ENCODE measurements at places on chromosomes 7 and 10.

- DNase-seq: no peak
Observed at GRCh38 chr10:36943544-36943943, 181.9 kb upstream of the ANKRD30A start.

DNA sequence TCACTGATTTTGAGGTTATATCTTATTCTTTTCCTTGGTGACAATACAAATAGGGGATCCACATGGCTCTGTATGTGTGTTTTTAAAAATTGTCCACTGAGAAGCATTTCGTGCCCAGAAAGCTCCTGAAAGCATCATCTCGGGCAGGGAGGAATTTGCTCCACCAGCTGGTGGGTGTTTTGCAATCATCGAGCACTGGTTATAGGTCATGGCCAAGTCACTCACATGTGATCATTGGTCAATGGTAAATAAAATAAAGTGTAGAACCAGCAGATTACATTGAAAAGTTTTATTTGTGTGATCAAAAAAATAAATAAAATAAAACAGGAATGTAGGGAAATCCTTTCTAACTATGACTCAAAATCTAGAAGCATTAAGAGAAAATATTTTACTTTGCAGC, 23.0 kb upstream of the SNX13 start:
- DNase-seq: no peak

- no peak for DNase-seq
Observed at GRCh38 chr7:151459726-151460473, 20.0 kb upstream of the CRYGN start.

DNA sequence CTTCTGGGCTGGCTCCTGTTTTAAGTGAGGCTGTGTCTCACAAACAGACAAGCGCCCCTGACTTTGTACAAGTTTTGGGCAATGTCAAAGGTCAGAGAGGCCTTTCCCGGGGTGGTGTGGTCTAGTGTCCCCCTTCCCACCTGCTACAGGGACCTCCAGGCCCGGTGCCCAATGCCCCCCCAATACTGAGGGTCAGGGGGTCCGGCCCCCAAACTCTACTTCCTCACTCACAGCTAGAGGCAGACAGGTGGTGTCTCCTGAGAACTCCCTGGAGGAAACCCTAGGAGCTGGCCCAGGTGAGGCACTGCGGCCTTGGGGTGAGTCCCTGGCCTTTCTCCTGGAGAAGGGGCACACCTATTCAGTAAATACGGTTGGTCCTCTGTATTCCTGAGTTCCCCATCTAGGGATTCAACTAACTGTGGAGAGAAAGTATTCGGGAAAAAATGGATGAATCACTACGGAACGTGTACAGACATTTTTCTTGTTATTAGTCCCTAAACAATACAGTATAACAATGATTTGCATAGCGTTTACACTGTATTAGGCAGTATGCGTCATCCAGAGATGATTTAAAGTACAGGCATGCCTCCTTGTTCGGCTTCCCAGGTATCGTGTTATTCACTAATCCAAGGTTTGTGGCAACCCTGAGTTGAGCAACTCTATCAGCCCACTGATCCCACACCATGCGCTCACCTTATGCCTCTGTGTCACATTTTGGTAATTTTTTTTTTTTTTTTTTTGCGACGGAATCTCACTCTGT, 308.1 kb downstream of the WDR37 start:
- DNase-seq: no peak

DNA sequence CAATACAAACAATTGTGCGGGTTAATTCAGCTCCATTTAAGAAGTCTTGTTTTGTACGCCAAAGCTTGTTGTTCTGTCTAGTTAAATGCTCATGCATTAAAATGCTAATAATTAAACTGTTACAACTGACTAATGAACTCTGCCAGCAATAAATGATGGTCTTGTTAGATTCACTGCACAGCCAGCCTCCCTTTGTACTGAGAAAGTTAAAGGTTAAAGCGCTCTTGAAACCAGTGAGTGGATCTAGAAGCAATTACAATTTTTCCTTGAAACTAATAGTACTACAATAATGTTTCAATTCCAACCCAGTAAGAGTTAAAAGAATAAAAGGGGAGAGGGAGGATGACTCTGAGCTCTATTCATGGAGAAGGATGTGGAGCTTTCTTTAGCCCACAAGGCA, 233.0 kb downstream of the EMX2 start:
- no peak for DNase-seq

GRCh38 chr10:67550046-67550445, 145.9 kb downstream of the CTNNA3 start:
- no peak for DNase-seq

DNA sequence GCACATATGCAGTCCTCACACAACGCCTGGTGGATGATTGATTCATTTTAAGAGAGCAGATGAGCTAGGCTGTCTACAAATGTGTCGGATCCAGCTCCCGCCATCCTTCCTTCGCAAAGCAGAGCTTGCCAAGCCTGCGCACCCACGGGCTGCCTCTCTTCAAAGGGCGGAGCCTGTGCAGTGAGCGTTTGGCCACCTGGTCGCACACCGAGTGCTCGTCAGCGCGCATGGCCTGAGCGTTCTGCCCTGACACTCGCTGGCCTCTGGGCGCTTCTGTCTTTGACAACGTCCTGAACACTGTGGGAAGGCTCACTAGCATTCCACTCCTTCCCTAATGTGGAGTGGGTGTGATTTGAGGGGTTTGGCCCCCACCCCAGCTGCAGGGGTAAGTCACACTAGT, 47.1 kb upstream of the TMEM72 start:
- DNase-seq: no peak

- no peak for DNase-seq
Observed at GRCh38 chr10:110073896-110074295, 66.1 kb downstream of the ADD3 start.

- no peak for DNase-seq
Observed at GRCh38 chr7:91267171-91267955, 3.1 kb downstream of the FZD1 start.

GRCh38 chr10:101617824-101618568, 29.9 kb downstream of the DPCD start:
- DNase-seq: no peak

DNA sequence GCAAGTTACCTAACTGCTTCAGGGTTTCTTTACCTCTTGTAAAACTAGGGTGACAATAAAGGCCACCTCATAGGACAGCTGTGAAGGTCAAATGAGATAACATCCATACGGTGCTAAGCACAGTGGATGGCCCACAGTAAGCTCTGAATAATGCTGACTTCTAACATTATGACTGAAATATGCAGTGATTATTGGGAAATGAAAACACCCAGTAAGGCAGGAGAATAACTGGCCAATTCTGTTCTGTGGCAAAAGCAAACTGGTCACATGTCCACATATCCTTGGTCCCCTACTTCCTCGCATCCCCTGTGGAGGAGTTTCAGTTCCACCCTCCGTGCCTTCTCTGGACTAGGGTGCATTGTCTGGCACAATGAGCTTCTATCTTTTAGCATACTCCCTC, 1.4 kb downstream of the CUBN start:
- no peak for DNase-seq

GRCh38 chr7:16918288-16918895, 36.6 kb upstream of the AGR3 start:
- peak; percentile 13 for DNase-seq

- DNase-seq: no peak
Observed at GRCh38 chr10:50556237-50557120, 67.3 kb downstream of the SGMS1 start.

DNA sequence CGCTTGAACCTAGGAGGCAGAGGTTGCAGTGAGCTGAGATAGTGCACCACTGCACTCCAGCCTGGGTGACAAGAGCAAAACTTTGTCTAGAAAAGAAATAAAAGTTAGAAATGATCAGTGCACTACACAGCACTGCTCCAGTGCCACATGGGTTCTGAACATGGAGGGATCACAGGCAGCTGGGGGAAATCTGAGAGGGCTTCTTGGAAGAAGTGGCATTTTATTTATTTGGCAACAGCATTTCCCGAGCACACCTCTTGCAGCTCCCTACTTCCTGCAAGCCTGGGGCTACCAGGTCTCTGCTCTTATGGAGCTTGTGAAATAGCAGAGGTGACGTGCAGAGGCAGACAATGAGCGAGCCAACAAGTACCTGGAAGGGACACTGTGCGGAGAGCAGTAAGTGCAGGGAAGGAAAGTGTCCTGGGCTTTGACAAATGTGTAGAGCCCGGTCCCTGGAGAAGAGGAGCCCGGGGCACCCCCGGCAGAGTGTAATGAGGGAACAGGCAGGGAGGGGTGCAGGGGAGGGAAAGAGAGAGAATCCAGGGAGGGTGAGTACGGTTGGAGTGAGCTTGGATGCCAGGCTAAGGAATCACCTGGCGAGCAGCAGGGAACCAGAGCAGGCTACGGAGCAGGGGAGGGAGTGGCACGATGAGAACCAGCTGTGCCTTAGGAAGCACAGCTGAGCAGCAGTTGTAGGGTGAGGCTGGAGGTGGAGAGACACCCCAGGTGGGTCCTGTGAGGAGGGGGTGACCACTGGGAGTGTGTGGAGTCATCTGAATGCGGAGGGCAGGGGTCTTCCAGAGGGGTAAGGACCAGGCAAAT, 104.6 kb upstream of the CTBP2 start:
- no peak for DNase-seq

DNA sequence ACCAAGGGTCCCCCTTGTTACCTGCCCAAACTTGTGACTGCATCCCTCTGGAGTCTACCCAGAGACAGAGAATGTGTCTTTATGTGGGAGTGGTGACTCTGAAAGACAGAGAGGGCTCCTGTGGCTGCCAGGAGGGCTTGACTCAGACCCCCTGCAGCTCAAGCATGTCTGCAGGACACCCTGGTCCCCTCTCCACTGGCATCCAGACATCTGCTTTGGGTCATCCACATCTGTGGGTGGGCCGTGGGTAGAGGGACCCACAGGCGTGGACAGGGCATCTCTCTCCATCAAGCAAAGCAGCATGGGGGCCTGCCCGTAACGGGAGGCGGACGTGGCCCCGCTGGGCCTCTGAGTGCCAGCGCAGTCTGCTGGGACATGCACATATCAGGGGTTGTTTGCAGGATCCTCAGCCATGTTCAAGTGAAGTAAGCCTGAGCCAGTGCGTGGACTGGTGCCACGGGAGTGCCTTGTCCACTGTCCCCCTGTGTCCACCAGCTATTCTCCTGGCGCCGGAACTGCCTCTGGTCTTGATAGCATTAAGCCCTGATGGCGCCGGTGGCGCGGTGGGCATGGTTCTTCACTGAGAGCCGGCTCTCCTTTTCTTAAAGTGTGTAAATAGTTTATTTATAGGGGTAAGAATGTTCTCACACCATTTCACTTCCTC, 19.4 kb upstream of the SH2D4B start:
- DNase-seq: no peak

- DNase-seq: no peak
Observed at GRCh38 chr10:18659819-18660535, 746 bp downstream of the ARL5B start.

- peak; percentile 58 for DNase-seq
Observed at GRCh38 chr7:139860090-139860775, 31.2 kb downstream of the TBXAS1 start.

DNA sequence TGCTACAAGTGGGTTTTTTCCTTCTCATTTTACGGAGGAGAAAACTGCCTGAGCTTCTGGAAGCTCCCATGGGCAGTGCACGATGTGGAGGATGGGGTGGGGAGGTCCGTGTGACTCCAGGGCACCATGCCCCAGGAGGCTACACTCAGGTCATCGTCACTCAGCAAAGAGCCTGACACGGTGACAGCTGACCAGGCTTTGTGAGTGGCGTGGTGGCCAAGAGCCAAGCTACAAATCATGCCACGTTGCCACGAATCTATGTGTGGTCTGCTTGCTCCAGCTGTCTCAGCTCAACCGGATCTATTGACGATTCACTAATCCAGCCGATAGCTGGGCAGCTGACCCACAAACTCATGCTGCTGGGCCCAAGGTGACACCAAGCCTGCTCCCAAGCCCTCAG, 27.6 kb upstream of the C10orf71 start:
- no peak for DNase-seq

DNA sequence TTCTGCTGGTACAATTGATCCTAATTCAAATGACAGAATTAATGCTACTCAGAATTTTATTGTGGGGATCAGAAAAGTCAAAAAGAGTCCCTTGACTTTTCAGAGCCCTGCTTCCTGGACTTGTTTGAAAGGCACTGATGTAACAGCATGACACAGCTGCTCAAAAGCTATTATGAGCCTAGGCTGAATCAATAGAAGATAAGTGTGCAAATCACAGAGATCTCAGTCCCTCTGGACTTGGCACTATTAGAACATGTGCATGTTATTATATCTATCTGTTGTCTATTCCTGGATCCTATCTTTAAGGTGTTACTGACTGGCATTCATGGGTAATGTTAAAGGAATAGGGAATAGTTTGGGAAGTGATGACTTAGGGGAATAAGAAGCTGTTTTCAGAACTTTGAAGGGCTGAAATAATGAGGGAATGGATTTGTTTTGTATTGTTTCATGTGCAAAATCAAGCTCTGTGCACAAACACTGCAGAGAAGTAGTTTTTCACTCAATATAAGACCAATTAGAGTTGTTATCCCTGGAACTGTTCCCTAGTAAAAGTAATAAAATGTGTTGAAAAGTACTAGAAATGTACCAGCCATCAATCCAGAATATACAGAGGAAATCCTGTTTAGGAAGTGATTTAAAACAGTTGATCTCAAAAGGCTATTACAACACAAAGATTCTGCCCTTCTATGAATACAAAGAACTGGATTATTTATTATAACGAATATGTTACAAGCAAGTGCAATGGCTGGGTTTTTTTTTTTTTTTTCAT, 814.9 kb upstream of the C7orf33 start:
- no peak for DNase-seq

DNA sequence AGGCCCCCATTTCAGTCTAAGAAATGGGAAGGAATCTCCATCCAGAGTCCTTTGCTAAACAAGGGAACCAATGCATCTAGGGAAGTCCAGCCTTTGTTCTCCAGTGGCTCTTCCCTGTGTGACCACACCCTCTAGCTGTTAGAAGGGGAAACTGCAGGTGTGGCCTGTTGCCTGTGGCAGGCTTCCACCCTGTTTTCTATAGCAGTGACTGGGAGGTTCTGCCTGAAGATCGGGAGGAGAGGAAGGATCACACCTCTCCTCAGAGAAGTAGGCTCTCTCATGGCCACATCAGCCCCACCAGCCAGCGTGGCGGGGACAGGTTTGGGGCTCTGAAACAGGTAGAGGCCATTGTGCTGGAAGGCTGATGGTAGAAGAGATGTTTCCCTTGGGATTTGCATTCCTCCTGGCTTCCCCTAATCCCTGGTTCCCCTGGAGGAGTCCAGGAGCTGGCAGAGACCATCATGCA, 47.7 kb upstream of the TRIM8 start:
- peak; percentile 71 for DNase-seq

- DNase-seq: no peak
Observed at GRCh38 chr7:99041526-99041925, 102.4 kb downstream of the SMURF1 start.

Measured in GDM1 (cell line).